ENCODE measurements at places on chromosomes 11 and 22.

- no peak for DNase-seq
Measured at GRCh38 chr22:17114898-17115235, 6.3 kb downstream of the TMEM121B start.

GRCh38 chr11:123247496-123247799, 52.4 kb upstream of the CLMP start:
- DNase-seq: no peak

DNA sequence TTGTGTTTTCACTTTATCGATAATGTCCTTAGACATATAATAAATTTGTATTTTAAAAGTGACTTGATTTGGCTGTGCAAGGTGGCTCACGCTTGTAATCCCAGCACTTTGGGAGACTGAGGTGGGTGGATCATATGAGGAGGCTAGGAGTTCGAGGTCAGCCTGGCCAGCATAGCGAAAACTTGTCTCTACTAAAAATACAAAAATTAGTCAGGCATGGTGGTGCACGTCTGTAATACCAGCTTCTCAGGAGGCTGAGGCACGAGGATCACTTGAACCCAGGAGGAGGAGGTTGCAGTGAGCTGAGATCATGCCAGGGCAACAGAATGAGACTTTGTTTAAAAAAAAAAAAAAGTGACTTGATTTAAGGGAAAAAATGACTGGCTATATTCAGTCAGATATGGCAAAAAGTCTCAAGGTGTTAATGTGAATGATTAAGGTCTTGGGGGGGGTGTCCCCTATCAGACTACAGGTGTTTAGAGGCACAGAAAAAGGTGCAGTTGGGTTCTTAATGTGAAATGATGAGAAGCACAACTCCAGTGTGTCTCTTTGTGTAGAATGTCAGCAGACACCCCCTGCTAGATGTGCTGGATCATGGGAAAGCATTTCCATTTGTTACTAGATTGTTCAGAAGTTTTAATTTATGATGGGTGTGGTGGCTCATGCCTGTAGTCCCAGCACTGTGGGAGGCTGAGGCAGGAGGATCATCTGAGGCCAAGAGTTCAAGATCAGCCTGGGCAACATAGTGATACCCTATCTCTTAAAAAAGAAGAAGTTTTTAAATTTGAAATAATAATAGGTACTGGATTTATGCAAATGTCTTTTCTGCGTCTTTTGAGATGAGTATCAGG, 17.0 kb downstream of the NEAT1 start:
- no peak for DNase-seq

- no peak for DNase-seq
Measured at GRCh38 chr11:37914859-37915258, 1316.8 kb upstream of the RAG2 start.

GRCh38 chr22:36277482-36278291, 24.8 kb downstream of the APOL1 start:
- peak; percentile 73 for DNase-seq

DNA sequence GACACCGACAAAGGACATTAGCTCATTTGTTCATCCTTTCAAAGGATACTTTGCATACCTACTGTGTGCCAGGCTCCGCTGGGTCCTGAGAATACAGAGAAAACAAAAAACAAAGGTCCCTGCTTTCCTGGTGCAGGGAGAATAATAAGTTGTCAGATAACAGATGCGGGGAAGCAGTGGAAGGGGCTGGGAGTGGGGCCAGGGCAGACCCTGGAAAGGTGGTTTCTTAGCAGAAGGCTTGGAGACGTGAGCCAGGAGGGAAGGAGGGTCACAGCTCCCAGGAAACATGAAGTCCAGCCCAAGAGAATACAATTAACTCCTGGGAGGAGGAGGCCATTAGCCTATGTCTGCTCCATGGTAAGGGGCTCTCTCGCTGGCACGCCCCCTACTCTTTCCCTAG, 9.8 kb upstream of the ANO1 start:
- DNase-seq: no peak

- no peak for DNase-seq
Measured at GRCh38 chr11:131109257-131109656, 193.0 kb upstream of the SNX19 start.

DNA sequence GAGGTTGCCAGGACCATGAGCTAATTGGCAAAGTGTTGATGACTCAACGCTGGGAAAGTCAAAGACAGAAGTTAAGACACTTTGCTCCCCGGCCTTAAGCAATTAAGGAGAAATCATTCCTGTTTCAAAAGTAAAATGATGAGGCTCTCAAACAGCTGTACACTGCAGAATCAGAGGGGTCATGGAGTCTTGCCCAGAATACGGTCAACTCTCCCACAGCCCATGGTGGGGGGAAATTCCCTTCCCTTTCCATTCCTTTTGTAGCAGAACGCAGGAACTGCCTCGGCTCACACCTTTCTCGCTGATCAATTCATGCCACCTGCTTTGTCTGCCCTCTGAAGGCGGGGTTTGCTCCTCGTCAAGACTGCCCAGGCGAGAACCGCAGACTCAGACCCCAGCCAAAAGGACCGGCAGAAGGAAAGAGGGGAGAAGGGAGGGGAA, 52.8 kb downstream of the MN1 start:
- no peak for DNase-seq

DNA sequence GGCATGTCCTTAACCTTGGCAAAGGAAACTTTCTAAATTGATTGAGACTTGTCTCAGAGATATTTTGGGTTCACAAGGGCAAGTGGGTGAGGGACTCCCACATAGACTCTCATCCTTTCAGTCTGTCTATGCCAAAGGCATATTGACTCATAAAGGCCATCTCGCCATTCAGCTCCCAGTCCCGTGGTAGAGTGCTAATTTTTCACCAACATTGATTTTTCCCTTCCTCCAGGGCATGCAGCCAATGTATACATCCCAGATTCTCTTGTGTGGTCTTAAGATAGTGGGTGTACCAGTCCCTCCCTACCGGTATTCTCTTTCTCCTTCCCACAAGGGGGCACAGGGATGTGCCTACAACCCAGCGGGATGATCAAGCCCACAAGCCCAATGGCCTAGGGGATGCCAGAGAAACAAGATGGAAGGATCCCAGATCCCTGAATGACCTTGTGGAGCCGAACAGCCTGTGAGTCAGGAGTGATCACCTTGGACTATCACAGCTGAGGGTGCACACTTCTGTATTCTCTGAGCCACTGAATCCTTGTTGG, 7.9 kb downstream of the C11orf96 start:
- DNase-seq: no peak

DNA sequence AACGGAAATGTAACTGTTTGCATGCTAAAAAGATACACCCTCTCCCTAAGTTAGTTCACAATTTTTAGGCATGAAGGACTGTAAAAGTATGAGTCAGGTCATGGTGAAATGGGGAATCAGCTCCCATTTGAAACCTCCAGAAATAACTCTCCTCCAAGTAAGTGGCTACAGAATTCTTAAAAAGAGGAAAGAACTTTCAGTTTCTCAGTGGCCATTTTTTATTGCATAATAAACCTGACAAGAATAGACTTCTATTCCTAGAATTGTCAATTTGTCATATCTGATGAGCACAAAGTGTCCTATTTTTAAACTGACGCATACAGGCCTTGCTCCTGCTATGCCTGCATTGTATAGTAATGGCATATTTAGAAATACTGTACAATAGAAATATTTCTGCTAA, 612.2 kb downstream of the CNTN5 start:
- no peak for DNase-seq

GRCh38 chr11:126405374-126405773, 49.9 kb downstream of the ST3GAL4 start:
- DNase-seq: no peak

DNA sequence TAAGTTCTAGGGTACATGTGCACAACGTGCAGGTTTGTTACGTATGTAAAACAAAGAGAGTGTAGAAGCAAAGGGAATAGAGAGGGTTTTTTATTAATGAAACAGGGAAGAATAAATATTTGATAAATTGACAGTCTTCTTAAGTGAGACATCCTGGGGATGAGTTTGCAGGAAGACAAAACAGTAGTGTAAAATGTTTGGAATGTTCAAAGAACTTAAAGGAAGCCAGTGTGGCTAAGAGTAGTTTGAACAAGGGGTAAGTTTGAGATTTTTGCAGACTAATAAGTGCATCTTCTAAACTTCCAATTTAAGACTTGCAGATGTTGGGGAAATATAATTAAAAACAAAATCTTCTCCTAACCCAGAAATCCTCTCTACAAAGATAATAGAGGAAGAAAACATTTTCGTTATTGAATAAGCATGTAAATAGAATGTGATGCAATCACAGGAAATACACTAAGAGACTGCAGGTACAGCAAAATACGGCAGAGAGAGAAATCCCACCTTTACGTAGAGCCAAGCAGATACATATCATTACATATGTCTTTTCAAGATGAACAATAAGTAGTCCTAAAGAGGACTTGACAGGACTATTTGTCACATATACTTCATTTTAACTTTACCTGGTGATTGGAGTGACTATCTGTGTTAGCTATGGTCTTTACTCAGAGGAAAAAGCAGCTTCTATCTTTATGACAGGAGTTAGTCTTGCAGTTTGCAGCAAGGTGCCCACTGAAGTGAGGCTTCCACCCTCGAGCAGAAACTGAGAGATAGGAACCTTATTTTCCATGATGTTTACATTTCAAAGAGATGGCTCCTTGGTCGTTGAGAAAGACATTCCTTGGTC, 402.1 kb downstream of the CNTN5 start:
- no peak for DNase-seq

GRCh38 chr11:47305734-47306483, 36.0 kb downstream of the MADD start:
- no peak for DNase-seq

DNA sequence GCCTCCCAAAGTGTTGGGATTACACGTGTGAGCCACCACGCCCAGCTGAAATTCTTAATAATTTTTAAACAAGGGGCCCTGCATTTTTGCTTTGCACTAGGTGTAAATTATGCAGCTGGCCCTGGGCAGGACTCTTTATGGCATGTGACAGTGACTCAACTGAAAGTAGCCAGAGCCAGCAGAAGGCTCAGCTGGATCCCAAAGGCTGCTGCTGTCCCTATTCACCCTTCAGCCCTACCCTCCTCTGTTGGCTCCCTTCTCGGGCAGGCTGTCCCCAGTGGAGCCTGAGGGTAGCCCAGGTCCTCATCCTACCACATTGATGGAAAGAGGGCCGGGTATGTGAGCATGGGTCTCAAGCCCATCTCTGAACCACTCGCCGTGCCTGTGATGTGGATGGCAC, 45.6 kb downstream of the CD82 start:
- DNase-seq: no peak

GRCh38 chr11:60918939-60919265, 4.9 kb downstream of the TMEM109 start:
- DNase-seq: no peak

DNA sequence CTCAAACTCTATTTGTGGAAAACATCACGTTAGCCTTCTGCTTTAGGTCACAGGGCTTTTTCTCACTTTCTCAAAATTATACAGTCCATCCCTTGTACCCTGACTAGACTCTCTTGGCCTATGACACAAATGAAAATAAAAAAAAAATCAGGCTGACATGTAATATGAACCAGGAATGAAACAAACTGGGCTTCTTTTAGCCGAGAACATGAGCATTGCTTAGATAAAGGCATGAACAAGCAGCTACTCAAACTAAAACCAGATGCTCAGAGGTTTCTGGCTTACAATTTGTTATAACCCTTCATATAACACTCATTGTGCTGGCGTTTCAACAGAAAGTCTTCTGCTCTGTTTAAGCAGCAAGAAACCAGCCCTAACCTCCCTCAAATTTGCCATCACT, 265.5 kb upstream of the NARS2 start:
- no peak for DNase-seq

- peak; percentile 22 for DNase-seq
Measured at GRCh38 chr11:119509969-119510401, 87.0 kb upstream of the THY1 start.

DNA sequence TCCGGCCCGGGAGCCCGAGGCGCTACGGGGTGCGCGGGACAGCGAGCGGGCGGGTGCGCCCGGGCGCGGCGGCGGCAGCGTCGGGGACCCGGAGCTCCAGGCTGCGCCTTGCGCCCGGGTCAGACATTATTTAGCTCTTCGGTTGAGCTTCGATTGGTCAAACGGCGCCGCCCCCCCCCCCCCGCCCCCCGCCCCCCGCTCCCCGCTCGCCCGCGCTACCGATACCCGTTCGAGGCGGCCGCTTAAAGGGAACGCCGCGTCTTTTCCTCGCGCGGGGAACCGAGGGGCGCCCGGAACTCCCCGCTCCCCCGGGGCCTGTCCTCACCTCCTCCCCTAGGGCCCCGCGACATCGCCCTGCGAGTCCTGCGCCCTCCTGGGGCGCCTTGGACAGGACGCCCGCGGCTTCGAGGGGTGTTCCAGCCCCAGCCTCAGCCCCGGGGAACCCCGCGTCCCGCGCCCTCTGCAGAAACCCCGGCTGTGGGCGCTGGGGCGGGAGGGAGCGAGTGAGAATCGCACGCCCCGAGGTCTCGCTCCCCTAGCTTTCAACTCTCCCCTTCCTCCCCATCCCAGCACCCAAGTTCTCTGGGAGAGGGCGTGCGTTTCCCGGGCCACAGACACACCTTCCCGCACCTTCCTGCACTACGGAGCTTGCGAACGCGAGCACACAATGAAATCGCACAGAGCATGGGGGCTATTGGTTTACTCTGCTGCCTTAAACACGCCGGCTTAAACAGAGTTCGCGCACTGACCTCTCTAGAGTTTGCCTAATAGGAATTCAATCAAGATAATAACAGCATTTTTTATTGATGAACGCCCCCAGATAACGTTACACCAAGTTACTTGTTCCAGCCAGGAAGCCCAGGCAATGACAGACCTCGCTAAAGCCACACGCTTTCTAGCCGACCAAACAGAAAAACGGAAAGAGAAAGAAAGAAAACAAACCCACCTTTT, at the start of gene BDNF:
BDNF (minus strand) TSS at position 105 of the 951 bp plus-strand sequence. CDS start 41,891 bp downstream, outside the sequence.
- no peak for DNase-seq

GRCh38 chr11:132289590-132290256, 919.3 kb downstream of the NTM start:
- no peak for DNase-seq

DNA sequence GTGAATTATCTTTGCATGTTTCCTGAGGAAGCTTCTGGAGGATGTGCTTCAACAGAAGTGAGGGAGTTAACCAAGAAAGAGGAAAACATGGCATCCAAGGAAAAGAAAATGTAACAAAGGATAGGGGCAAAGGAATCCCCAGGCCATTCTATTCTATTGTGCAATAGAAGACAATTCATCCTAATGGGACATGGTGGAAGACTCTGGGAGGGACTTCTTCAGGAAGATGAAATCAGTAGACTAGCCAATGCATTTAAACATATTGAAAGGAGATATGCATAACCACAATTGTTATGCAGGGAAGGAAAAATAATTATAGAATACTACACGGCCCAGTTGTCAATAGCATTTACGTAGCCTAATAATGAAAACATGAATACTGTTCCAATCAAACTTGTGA, 55.7 kb downstream of the THAP12 start:
- DNase-seq: no peak

DNA sequence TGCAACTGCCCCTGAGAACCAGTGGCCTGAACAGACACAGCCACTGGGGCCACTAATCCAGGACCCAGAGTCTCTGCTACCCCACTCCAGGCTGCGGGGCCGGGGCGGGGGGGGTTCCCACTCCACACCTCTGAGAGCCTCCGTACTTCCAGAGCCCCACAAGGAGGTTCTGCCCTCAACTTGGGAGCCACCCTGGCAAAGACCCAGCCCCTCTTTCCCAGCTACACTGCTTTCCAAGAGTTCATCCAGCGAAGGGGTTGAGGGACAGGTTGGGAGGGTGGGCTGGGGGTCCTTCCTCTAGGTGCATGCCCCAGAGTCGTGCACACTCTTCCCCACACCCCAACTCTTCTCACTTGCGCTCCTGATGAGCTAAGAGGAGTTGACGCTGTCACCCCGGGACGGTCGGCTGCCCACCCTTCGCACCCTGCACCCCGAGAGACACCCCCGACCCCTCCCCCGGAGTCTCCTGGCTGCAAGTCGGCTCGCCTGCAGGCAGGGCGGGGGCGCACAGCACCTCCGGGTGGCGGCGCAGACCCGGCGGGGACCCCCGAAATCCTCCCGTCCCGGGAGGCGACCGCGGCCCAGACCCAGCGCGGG, 531 bp downstream of the RAB3IL1 start:
- DNase-seq: no peak
